Activated CD8-positive, alpha-beta memory T cell treated with anti-CD3 and anti-CD28 coated beads for 1 hour (primary cell): ENCODE measurements at places on chromosomes 3 and 15.

DNA sequence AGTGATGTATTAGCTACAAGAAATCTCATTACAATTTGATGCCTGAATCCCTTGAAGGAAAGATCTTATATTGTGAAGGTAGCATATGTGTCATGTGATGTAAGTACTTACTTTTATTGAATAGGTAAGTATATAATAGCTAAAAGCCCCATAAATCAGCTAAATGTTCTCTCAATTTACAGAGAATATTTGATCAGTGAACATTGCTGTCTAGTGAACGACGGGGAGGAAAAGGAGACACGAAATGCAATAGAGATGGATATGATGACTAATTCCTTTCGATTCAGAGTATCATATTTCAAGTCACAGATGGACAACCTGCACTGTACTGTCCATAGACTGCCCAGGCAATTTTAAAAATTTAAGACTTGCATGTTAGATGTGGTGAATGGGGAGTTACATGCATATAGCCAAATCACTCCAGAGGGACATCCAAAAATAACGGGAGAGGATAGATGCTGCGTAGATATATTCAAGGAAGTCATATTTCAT lies 462.1 kb upstream of the CDIN1 start:
- no peak for DNase-seq

DNA sequence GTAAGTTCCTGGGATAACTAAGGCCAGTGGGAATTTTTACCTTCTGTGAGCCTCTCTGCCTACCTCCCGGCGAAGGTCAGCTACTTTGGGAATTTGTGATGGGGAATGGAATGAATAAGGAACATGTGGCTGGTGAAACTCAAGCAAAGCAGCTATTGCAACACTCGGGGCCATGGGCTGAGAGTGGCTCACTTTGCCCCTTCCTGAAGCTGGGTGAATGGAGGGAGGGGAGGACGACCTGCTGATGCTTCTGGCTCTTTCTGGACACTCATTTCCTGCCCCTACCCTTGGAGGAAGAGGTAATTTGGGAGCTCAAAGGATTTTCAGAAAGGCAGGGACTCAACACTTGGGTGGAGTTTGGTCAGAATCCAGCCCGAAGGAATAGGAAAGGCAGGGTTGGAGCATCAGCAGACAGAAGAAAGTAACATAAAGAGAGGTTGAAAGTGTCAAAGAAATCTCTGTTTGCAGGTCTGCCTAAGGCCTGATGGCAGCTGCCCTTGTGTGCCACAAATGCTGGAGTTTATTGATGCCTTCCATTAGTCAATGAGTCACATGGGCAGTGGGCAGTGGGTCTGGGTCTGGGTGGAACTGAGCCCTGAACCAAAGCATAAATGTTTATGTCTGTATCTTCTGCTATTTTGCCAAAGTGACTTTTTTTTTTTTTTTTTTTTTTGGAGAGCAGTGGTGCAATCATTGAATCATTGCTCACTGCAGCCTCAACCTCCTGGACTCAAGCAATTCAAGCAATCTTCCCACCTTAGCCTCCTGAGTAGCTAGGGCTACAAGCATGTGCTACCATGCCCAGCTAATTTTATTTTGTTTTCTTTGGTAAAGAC lies 12.4 kb downstream of the LAMP3 start:
- no peak for DNase-seq

DNA sequence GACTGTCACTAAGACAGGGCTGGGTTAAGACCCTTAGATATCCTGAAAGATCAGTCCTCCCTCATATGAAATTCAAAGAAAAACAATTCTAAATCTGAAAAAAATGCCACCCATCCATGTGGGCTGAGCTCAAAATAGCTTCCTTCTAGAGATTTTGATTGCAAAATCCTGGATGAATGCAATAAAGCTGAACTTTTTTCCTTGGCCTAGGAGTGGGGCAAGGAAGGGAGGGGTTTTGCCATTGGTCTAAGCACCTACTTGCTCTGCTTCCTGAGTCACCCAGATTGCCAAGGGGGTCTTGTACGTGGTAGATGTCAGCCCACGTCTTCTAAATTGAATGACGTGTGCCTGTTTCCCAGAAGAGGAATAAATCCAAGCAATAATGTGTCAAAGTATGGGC lies 15.3 kb upstream of the SMAD3 start:
- DNase-seq = no peak

GRCh38 chr3:5145120-5145519 lies 23.0 kb downstream of the ARL8B start:
- no peak for DNase-seq

- DNase-seq = no peak
Measured at GRCh38 chr15:71079208-71080044, 35.8 kb upstream of the THSD4 start.

- no peak for DNase-seq
Measured at GRCh38 chr15:39127151-39127790, 453.6 kb upstream of the THBS1 start.
